ENCODE measurements at places on chromosomes 4 and X.

DNA sequence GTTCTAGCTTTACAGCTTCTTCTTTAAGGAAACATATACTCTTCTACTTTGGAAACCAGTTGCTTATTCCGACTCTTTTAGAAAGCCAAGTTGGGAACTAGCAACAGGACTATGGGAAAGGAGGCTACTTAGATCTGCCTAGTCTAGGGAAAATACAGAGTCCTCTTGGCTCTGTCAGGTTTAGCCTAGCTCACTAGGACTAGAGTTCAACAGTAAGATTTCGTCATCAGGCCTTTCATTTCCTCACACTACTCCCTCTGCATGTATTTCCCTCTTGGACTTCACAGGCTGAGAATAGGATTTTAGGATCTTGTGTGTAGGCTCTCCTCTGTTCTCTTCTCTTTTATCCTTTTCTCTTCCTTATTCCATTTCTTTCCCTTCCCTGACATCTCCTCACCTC lies 409.8 kb downstream of the AR start:
- peak; percentile 10 for DNase-seq

- no peak for DNase-seq
Observed at GRCh38 chrX:72270316-72270866, 6.7 kb downstream of the RPS4X start.

GRCh38 chr4:107801766-107802211 lies 22.9 kb upstream of the SGMS2 start:
- DNase-seq, result no peak

- DNase-seq, result no peak
Observed at GRCh38 chr4:82780752-82781231, 17.8 kb downstream of the SCD5 start.

- DNase-seq, result no peak
Observed at GRCh38 chr4:78545275-78546246, 6.0 kb upstream of the ANXA3 start.

DNA sequence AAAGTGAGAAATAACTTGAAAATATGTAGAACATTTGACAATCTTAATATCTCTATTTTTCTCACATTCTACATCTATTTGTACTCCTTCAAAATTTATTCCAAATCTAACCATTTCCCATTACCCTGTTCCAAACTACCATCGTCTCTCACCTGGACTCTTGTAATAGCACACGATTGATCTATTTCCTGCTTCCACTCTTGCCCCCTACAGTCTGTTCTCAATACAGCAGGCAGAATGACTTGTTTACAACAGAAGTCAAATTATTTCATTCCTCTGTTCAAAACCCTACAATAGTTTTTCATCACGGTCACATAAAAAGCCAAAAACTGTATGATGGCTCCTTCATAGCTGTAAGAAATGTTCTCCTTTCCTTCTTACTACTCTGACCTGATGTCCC lies 21.1 kb upstream of the LUZP4 start:
- no peak for DNase-seq
